Adrenal gland (tissue), 19 donors: ENCODE measurements at places on chromosomes 6 and 20.
A peak's percentile ranks its signal among the peaks of the same experiment; 100 is the strongest.

- no peaks in the 10 kb centered on the region for H3K36me3 ChIP-seq
- no peaks in the 10 kb centered on the region for H3K4me1 ChIP-seq
- no peak overlapping the region for H3K27ac ChIP-seq
- no peaks in the 10 kb centered on the region for H3K27me3 ChIP-seq
- no peak for DNase-seq
- no peak overlapping the region for H3K4me3 ChIP-seq
These were observed 18.4 kb upstream of the NUP153 start for GRCh38 chr6:17725083-17725482.

- H3K4me1 ChIP-seq, result no peaks in the 10 kb centered on the region
- DNase-seq, result no peak
- H3K27ac ChIP-seq, result no peak overlapping the region
These were observed 17.2 kb downstream of the GNAS start for GRCh38 chr20:58869662-58870227.

- peak; percentile 4 for DNase-seq
- no peaks in the 10 kb centered on the region for H3K27me3 ChIP-seq
These were observed 315.1 kb downstream of the HDGFL1 start for GRCh38 chr6:22884456-22884855.

- no peaks in the 10 kb centered on the region for H3K4me1 ChIP-seq
- no peak for DNase-seq
- H3K36me3 ChIP-seq, result no peaks in the 10 kb centered on the region
- H3K4me3 ChIP-seq, result no peak overlapping the region
These were observed 182.3 kb upstream of the UST start for GRCh38 chr6:148564494-148565035.

DNA sequence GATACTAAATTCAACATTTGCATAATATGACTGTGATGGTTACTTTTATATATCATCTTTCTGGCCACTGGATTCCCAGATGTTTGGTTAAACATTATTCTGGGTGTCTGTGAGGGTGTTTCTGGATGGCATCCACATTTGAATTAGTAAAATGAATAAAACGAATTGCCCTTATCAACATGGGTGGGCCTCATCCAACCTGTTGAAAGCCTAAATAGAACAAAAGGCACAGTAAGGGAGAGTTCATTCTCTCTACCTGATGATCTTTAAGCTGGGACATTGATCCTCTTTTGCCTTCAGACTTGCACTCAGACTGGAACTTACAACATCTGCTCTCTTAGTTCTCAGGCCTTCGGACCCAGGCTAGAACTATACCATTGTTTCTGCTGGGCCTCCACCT lies 57.6 kb downstream of the CD24 start:
- DNase-seq, result no peak
- H3K36me3 ChIP-seq, result no peaks in the 10 kb centered on the region
- H3K27me3 ChIP-seq, result no peaks in the 10 kb centered on the region

GRCh38 chr20:10671919-10672623 lies 1.7 kb downstream of the JAG1 start:
- peak; percentile 67 for DNase-seq
- peaks cover 12% of the 10 kb centered on the region for H3K4me1 ChIP-seq
- H3K36me3 ChIP-seq, result no peaks in the 10 kb centered on the region
- no peak overlapping the region for H3K27ac ChIP-seq
- H3K4me3 ChIP-seq, result peak overlapping the region; percentile 10

GRCh38 chr6:12576389-12576788 lies 140.2 kb upstream of the PHACTR1 start:
- peaks cover 8% of the 10 kb centered on the region for H3K4me1 ChIP-seq
- H3K27me3 ChIP-seq, result no peaks in the 10 kb centered on the region
- no peak for DNase-seq

DNA sequence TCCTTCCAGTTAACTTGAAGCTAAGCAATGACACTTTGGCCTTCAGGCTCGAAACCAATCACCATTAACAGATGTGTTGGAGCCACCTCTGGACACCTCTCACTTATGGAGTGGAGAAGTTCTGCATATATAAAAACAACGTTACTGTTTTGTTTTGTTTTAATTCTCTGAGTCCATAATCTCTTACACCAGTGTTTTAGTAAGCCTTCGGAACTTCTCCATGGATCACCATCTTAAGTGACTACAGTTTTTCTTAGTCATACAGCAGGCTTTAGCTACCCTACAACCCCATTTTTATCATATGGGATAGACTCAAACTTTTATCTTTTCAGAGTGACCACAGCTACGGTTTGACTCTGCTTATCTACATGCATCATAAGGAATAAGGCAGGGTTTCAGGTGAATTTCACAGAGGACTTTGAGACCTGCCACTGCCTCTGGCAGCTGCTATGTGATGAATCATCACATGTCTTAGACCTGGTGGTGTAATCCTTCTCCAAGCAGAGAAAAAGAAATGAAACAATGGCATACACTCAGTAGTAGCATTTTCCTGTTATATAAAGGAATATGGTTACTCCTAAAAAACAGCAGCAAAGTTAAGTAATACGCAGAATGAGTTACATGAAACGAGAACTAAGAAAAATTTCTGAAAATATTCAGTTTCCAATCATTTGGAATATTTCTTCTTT lies 5.5 kb upstream of the HDDC2 start:
- H3K4me3 ChIP-seq, result no peak overlapping the region
- H3K27ac ChIP-seq, result no peak overlapping the region
- DNase-seq, result no peak
- no peaks in the 10 kb centered on the region for H3K4me1 ChIP-seq

- no peaks in the 10 kb centered on the region for H3K27me3 ChIP-seq
These were observed 100.9 kb downstream of the PREP start for GRCh38 chr6:105301756-105302616.

GRCh38 chr6:142900227-142900971 lies 44.6 kb downstream of the HIVEP2 start:
- H3K4me3 ChIP-seq, result no peak overlapping the region
- H3K27ac ChIP-seq, result no peak overlapping the region
- peaks cover 14% of the 10 kb centered on the region for H3K4me1 ChIP-seq
- no peak for DNase-seq
- H3K27me3 ChIP-seq, result no peaks in the 10 kb centered on the region

DNA sequence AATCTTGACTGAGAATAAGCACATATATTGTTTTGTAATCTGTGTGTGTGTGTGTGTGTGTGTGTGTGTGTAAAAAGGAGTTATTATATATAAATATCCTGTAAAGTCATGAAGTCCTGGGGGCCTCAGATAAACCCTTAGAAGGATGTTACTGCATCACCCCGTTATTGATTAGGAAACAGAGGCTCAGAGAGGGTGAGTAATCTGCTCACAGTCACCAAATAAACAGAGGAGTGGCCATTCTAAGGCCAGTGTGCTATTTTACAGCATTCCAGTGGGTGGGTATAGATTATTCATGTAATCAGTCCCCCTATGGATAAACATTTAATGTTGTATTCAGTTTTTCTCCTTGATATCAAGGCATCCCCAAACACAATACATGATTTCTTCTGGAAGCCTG lies 87.1 kb downstream of the CDC5L start:
- no peak for DNase-seq
- no peaks in the 10 kb centered on the region for H3K36me3 ChIP-seq
- no peak overlapping the region for H3K4me3 ChIP-seq
- H3K27ac ChIP-seq, result no peak overlapping the region
- H3K4me1 ChIP-seq, result no peaks in the 10 kb centered on the region
- no peaks in the 10 kb centered on the region for H3K27me3 ChIP-seq

GRCh38 chr20:43863821-43864544 lies 50.7 kb upstream of the TOX2 start:
- no peaks in the 10 kb centered on the region for H3K27me3 ChIP-seq
- DNase-seq, result no peak
- H3K4me3 ChIP-seq, result no peak overlapping the region
- H3K27ac ChIP-seq, result no peak overlapping the region
- H3K36me3 ChIP-seq, result no peaks in the 10 kb centered on the region
- no peaks in the 10 kb centered on the region for H3K4me1 ChIP-seq

GRCh38 chr6:96923871-96924493 lies 546 bp upstream of the KLHL32 start:
- no peaks in the 10 kb centered on the region for H3K4me1 ChIP-seq
- H3K4me3 ChIP-seq, result no peak overlapping the region
- no peak for DNase-seq
- no peaks in the 10 kb centered on the region for H3K36me3 ChIP-seq

DNA sequence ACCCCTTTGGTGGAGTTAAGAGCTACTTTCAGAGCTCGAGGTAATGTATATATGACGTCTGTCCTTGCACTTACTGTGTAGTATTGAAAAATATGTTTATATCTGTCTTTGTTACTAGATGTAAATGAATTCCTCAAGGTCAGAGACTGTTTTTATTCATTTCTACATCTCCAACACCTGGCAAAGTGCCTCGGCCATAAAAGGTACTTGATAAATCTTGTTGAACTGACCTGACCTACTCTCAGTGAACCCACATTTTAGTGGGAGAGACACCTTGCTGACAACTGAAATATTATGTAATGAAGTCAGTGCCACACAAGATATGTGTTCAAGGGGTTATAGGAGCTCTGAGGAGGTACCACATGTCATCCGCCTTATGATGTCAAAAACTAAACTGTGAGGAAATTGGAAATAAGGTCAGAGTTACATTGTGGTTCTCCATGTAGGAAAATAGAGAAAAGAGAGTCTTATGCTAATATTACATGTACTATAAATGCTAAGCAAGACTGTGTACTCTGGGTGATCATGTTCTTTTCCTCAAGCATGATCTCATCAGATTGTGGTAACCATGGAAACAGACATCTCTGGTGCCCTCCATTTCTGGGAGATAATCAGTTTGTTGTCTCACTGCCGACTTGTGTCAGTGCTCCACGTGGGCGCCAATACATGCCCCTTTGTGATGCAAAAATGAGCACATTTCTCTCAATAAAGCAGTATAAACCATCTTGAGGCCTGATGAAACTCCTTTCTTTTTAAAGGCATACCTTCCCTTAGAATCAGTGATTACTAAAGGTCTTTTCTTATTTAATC lies 5.7 kb upstream of the TMEM30A start:
- no peak overlapping the region for H3K4me3 ChIP-seq
- H3K27ac ChIP-seq, result no peak overlapping the region
- peaks cover 8% of the 10 kb centered on the region for H3K4me1 ChIP-seq
- H3K36me3 ChIP-seq, result no peaks in the 10 kb centered on the region
- DNase-seq, result no peak
- no peaks in the 10 kb centered on the region for H3K27me3 ChIP-seq

DNA sequence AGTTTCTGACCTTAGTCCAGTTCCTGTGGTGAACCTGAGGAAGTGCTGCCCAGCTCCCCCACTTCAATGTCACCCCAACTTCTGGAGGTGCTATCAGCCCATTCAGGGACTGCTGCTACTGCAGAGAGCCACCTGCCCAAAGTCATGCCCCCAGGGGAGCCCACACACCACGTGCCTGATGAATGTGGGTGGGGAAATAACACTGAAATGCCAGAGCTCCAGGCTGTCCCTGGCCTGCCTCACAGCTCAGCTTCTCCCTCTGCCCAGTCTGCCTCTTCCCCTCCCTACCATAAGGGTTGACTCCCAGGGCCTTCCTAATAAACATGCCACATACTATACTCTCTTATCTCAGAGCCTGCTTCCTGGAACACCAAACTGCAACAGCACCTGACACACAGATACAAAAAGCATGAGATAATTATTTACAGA lies 276.4 kb upstream of the MOCS1 start:
- no peak for DNase-seq
- no peaks in the 10 kb centered on the region for H3K4me1 ChIP-seq
- peaks cover 5% of the 10 kb centered on the region for H3K27me3 ChIP-seq
- no peaks in the 10 kb centered on the region for H3K36me3 ChIP-seq
- no peak overlapping the region for H3K4me3 ChIP-seq
